Stimulated activated CD4-positive, alpha-beta T cell treated with anti-CD3 and anti-CD28 coated beads, Interleukin-12 subunit alpha, Interleukin-12 subunit beta, amount 100 ng/mL, for 24 hours (primary cell): ENCODE measurements at places on chromosomes 1 and 21.

GRCh38 chr1:240474133-240474614, 137.8 kb downstream of the GREM2 start:
- no peak for DNase-seq

DNA sequence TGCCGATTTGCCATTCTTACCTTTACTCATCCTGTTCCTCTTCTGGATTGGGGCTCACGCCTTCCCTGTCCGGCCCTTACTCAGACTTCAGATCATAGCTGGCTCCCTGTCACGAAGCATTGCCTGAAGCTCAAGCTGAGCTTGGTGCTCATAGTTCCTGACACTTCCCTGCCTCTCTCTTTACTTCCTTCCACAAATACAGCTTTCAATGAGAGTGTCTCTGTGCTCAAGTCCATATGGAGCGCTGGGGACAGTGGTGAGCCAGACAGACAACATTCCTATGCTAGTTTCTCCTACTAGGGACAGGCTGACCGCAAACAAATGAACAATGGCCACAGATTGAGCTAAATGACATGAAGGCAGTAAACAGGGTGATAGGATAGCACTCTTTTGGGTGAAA, 38.1 kb downstream of the HHAT start:
- DNase-seq = no peak

GRCh38 chr1:247681288-247681897, 1.9 kb upstream of the OR13G1 start:
- DNase-seq = peak; percentile 0

DNA sequence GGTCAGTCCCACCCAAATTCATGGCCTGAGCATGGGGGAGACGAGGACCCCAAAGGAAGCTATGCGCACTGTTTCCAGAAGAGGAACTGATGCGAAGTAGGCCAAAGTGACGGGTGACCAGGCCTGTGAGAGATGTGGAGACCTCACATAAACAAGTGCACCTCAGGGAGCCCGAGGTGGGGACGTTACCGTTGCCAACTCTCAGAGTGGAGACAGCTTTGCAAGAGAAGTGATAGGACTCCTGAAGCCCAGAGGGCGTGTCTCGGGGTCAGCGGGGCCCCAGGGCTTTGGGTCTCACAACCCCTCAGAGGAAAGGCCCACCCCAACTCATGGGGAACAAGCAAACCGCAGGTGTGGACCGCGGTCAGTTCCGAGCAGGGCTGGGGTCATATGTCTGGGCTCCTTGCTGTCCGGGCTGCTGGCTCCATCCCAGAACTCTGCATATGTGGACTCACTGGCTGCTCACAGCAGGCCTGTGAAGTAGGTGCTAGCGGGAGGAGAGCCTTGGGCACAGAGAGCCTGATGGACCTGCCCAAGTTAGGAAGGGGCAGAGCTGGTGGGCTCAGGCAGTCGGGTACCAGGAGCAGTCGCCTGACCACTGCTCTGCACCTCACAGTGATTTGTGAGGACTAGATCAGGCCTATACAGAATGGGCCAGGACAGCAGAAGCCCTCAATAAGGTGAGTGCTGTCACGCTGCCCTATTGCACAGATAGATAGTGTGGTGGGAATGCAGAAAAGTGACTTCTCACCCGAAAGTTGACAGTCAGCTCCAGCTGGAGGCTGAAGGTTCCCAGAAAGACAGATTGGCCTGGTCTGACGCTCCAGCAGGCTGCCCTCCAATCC, 26.2 kb downstream of the STUM start:
- no peak for DNase-seq

GRCh38 chr1:16719571-16720350, 20.6 kb upstream of the RNU1-4 start:
- no peak for DNase-seq
